ENCODE measurements at places on chromosomes 3 and 15.

- no peak for DNase-seq
Measured at GRCh38 chr15:74519311-74519710, 21.7 kb upstream of the ARID3B start.

DNA sequence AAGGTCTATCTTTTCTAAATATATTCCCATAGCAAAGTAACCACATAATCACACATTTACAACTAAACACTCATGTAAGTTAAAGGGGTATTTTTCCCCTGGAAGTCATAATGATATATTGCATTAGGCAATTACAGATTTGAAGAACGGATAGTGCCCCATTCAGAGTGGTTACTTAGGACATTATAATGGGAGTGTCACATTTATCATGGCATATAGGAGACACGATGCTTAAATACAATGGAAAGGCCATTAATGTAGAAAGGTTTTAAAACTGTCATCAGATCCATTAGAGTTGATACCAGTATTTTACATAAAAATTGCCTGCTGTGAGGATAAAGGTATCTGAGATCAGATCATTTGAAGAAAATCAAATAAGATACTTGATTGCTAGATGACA lies 582.0 kb upstream of the SEMA6D start:
- no peak for DNase-seq

DNA sequence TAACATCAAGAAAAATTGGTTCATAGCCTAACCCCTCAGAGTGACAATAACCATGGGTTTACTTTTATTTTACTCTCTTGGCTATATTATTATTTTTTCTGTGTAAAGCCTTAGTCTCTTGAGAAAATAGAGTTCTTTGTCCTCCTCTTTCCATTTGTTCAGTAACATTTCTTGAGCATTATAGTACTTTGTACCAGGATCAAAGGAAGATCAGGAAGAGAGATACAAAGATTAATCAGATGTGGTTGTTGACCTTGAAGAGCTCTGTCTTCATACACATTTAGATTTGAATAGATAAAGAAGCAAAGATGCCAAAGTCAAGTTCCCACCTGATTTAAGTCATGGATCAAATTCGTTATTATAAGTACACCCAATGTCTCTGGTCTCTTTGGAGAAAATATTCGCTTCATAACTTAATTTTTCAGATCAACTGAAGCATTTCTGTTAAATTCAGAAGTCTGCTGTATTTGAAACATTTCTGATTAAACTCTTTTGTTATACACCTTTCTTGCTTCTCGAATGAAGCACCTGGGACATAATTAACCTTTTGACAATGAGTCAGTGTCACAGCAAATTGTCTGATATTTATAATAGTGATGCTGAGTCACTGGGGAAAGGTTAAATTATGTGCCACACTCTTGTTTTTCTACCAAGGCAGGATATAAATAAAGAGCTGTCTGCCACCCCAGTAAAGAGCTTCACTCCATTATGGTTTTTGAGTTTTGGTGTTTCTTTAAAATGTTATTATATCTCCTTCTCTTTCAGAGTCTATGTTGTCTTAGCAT lies 100.2 kb downstream of the GHSR start:
- no peak for DNase-seq

- DNase-seq, result no peak
Measured at GRCh38 chr15:67116742-67117141, 51.3 kb downstream of the SMAD3 start.

GRCh38 chr15:52068004-52068615 lies 44.5 kb downstream of the BCL2L10 start:
- no peak for DNase-seq

GRCh38 chr3:50408443-50408944 lies 49.2 kb upstream of the TMEM115 start:
- no peak for DNase-seq

- DNase-seq, result peak; percentile 70
Measured at GRCh38 chr15:75455982-75456531, 4.6 kb upstream of the SIN3A start.

DNA sequence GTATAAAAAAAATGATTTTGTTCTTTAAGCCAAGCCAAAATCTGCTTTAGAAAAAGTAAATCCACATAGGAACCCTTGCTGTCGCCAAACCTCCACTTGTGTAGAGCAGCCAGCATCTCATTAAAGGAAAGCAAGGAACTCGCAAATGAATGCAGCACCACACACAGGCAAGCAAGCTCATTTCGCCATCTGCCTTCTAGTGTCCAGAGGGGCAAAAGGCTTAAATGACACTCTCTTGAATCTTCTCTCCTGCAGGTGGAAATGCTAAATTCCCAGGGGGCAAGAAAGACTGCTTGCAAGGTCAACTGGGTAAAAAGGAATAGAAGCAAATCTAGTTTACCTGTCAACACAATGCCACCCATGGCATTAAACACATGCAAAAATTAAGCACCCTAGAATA lies 2.4 kb downstream of the MB21D2 start:
- DNase-seq, result no peak

GRCh38 chr3:161682715-161683114 lies 186.1 kb downstream of the OTOL1 start:
- no peak for DNase-seq

- DNase-seq, result no peak
Measured at GRCh38 chr15:74632601-74633000, 17.0 kb downstream of the CLK3 start.

DNA sequence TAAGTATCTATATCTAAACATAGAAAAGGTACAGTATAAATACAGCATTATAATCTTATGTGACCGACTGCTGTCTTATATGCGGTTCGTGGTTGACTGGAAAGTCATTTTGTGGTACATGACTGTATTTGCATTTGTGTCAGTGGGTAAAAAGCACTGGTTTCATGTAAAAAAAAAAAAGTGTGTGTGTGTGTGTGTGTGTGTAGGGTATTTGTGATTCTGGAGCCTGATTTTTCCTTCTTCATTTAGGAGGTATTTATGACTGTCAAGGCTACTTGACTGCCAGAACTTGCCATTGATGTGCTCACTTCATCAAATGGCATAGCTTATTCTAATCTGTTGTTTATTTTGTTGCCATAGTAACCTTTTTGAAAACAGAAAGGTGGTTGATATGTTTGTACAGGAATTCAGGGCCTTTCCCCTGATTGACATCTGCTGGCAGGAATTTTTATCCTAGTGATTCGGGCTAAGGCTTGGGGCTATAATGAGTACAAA lies 63.2 kb downstream of the AKAP13 start:
- DNase-seq, result no peak

- DNase-seq, result no peak
Measured at GRCh38 chr3:32620611-32621310, 50.1 kb upstream of the DYNC1LI1 start.

DNA sequence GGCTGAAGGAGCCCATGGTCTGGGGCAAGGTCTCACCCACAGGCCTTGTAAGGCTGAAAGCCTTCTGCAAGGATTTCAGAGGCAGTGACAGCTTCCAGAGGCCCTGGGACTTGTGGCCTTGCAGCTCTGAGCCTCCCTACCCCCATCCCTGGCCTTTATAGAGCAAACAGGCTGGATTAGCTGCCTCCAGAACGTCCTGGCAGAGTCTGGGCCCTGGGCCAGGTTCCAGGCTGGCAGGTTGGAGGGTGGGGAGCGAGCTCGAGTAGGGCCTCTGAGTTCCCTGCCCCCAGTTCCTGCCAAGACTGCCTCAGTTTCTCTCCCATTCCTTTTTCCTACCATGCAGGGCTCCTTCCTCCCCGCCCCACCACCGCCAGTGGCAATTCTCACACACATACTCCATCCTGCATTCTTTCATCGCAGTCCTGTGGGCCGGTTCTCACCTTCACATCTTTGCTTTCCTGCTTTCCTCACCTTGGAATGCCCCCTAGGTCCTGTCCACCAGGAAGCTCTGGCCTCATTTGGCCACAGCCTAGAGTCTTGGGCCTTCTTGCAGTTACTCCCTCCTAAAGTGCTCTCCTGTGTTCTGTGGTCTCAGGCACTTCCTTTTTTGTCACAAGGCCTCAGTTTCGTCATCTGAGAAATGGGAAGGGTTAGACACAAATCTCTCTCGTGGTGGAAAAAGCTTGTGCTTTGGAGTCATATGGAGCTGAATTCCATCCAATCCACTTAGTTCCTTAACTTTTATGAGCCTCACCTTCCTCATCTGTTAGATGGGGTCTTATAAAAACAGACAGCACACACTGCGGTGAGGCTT lies 2.7 kb downstream of the LMAN1L start:
- DNase-seq, result no peak

DNA sequence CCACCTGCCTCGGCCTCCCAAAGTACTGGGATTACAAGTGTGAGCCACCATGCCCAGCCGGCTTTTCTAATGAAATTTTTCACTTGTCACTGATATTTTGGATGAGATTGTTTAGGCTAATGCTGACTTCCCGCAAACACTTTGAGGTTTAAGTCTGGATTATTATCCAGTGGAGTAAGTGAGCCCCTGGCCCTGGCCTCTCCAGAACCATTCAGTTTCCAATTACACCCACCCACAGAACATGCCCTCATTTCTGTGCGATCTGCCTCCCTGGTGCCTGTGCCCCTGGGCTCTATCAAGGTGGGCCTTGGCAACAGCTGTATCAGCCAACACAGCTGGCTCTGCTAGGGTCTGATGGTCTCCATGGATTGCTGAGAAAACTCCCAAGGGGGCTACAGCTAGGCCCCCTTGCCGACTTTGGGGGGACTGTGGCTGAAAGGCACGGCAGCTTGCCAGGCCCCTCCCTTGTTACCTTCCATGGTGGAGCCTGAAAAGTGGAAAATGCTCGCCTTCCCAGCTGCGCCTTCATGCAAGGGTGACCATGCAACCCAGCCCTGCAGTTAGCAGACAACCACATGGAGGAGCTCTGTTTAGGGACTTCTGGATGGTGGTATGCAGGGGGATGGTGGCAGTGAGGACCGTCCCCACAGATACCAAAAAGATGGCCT lies 288.9 kb downstream of the FAM43A start:
- DNase-seq, result peak; percentile 26

GRCh38 chr3:24145981-24146822 lies 201.1 kb downstream of the NR1D2 start:
- no peak for DNase-seq

GRCh38 chr3:152508705-152509104 lies 240.0 kb downstream of the MBNL1 start:
- DNase-seq, result no peak

Data from right atrium auricular region (tissue), 2 donors.